IMR-90 (cell line): ENCODE measurements at places on chromosomes 7 and 10. TPM values are rescaled to one million over a fixed set of nuclear protein-coding genes. Genes with fewer than 3 reads are reported as not detected.

The BET1 gene
- polyA plus RNA-seq: 21.6 and 33.2 TPM in 2 replicates

The TEX36 gene
- not detected in 2 replicates for polyA plus RNA-seq

The ZP3 gene
- 0.42 and 0.67 TPM in 2 replicates for polyA plus RNA-seq

The PLEKHA1 gene
- 7.4 and 9.5 TPM in 2 replicates for polyA plus RNA-seq

The ATG9B gene
- 0.91 and 1.1 TPM in 2 replicates for polyA plus RNA-seq

The NUDT1 gene
- polyA plus RNA-seq: 33.4 and 37.2 TPM in 2 replicates

The AGR2 gene
- polyA plus RNA-seq: not detected in 2 replicates

The COL17A1 gene
- polyA plus RNA-seq: 0.14 and 0.32 TPM in 2 replicates

GRCh38 chr10:93385345-93385744 is 96.8 kb downstream of the MYOF start:
- DNase-seq: no peak

DNA sequence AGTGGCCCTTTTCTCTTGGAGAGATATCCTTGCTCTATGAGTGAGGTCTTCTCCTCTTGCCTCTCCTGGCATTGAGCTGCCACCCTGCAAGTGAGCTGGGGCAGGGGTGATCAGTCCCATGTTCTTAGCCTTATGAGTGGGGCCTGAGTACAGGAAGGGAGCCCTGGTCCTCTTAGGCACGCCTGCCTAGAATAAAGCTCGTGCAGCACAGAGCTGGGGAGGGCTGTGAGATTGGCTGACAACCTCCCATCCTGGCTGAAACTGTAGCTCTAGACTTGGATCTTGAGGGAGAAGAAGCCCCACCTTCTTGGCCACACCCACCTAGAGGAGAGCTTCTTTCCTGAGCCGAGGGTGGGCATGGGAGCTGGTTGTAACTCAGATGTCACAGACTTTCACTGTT is 305.0 kb upstream of the ZNF32 start:
- DNase-seq: no peak

DNA sequence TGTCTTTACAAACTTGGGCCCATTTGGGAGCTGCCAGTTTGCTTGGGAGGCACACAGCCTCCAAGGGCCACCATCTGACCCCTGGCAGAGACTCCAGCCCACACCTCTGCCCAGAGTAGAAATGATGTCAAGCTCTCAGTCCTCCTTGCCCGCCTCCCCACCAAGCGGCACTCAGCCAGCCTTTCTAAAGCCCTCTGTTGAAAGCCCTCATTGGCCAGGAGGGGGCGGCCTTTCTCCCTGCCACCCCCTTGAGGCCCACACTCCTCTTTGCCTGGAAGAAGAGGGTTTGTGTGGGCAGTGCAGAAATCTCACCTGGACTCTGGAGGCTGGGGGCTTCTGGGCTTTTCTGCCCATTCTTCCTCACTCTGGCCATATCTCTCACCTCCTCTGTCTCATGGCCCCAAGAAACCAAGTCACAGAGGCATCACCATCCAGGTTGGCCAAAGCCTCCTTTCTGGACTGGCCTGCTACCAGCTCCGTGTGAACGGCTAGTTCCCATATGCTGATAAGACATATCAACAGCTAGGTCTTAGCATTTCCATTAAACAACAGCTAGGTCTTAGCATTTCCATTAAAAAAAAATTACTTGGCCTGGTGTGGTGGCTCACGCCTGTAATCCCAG is 36.1 kb downstream of the UBTD1 start:
- DNase-seq: no peak

DNA sequence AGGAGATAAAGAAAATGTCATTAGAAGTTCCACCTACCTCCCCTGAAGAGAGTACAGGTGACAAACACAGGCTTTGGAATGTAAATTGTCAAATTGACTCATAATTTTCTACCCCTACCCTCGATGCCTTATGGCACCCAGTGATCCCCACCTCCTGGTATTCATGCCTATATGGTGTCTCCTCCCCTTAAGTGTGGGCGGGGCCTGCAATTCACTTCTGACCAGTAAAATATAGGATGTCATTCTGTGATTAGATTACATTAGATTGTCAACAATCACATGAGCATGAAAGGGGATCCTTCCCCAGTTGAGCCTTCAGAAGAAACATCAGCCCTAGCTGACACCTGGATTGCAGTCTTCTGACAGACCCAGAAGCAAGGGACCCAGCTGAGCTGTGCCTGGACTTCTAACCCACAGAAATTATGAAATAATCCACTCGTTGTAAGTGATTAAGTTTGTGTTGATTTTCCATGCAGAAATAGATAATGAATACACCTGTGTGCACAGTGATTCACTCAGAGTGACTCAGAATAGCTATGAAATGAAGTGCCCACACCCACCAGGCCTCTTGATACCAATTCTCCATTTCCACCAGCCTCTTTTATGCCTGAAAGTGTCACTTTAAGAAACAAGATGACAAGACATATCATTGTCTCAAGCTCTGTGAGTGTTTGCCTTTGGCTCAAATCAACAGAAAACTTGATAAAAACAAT is 8.5 kb upstream of the SLC39A12 start:
- no peak for DNase-seq

GRCh38 chr7:148835854-148836253 is 48.2 kb downstream of the EZH2 start:
- DNase-seq: no peak

GRCh38 chr10:62594093-62594520 is 210.4 kb upstream of the ADO start:
- peak; percentile 56 for DNase-seq

DNA sequence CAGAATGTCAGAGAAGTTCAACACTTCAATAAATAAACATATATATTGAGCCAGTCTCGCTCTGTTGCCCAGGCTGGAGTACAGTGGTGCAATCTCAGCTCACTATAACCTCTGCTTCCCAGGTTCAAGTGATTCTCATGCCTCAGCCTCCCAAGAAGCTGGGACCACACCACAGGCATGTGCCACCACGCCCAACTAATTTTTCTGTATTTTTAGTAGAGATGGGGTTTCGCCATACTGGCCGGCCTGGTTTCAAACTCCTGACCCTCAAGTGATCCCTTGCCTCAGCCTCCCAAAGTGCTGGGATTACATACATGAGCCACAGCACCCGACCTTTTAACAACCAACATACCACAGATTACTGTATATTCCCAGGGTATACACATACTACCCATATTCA is 134.2 kb downstream of the JMJD1C start:
- DNase-seq: no peak

DNA sequence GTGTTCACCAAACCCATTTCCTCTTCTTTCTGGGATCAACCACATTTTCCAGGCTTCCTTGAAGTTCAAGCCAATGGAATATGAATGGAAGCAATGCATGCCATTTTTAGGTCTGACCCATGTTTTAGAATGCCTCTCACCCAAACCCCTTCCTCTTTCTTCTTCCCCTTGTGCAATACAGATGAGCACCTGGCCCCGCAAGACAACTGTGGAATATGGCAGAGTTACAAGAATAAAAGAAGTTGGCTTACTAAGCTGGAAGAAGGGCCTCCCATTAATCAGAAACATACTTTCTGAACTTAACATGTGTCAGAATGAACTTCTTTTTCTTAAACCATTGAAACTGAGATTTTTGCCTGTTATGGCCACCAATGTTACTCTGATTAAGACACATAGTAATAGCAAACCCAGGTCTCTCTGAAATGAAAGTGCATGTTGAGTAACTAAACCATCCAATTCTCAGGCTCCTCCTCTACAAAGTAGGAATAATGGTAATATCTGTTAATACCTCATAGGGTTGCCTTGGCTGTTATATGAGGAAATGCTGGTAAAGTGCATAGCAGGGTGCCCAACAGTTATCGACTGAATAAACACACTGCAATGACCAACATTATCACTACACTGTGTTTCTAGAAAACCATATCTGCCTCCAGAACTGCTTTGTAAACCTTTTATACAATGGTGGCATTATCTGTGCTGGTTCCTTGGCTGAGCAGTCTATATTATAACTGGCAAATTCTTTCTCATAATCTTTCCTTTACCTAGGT is 382.2 kb upstream of the NRP1 start:
- no peak for DNase-seq

DNA sequence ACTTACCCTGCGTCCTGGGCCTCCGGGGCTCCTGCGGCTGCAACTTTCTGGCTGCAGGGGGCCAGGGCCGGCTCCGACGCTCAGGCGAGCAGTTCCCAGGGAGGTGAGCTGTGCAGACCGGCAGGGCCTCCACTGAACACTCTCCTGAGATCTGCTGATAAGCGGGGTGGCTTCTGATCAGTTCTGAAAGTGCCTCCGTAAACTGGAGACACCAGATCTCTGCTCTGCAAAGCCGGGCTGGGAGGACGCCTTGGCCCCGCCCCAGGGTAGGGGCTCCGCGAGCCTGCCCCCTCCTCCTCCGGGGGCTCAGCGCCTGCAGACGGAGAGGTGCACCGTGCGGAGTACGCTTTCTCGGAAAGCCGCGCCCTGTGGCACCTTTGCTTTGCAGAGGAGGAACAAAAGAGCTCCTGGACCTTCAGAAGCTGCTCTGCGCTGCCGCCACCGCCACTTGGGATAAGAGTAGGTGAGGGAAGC is 141.3 kb upstream of the VKORC1L1 start:
- DNase-seq: no peak

DNA sequence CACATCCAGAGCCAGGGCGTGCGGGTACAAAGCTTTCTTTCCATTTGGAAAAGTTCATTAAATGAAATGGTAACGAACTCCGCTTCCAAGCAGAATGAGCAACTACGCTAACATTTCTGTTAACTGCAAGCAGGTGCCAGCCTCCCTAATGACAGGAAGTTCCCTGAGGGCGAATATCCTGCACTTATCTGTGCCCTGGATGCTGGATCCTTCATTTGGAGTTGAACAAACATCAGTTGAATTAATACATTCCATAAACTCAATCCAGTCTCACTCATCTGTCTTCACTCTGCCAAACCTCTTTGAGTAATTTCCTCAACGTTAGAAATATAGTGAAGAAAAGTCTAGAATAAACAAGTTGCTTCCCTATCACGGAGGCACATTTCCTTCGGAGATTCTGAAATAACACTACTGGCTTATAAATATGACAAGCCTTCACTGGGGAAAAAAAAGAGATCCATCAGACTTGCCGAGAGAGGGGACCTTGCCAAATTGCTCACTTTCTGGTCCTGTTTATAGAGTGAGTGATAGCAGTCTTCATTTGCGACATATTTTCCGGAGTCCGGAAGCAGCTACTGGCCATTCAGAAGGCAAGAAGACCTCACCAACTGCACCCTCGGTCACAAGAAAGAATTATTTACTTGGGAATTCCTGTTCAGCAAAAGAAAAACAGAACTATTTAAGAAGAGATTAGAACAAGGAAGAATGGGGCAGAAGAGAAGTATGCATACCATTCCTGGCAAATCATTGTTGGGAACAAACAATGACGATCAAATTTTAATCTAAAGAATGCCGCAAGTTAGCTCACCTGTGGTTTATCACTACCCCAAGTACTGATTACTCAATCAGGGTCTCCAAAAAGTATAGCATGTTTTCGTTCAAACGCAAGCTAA is 196.4 kb downstream of the FAM107B start:
- DNase-seq: peak; percentile 68

DNA sequence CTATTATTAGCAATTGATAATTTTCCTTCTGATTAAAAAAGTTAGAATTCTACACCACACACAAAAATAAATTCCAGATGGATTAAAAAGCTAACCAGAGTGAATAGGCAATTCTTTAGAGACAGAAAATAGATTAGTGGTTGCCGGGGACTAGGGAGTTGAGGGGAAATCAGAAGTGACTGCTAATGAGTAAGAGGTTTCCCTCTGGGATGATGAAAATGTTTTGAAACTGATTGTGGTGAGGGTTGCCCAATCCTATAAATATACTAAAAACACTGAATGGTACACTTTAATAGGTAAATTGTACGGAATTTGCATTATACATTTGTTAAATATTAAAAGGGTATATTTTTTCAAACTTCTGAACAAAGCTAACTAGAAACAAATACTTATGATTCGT is 214.9 kb downstream of the GPAM start:
- DNase-seq: no peak
